CD8-positive, alpha-beta memory T cell (primary cell): ENCODE measurements at places on chromosomes 12 and 14. TPM values are rescaled to one million over a fixed set of nuclear protein-coding genes. Genes with fewer than 3 reads are reported as not detected.

GRCh38 chr12:3777206-3777809 lies 24.4 kb upstream of the CRACR2A start:
- H3K27me3 ChIP-seq, result no peaks in the 10 kb centered on the region
- no peaks in the 10 kb centered on the region for H3K4me1 ChIP-seq
- no peak overlapping the region for H3K4me3 ChIP-seq
- H3K36me3 ChIP-seq, result no peaks in the 10 kb centered on the region
- no peak for DNase-seq
- H3K27ac ChIP-seq, result no peak overlapping the region

GRCh38 chr14:76926521-76927251 lies 100.5 kb downstream of the LRRC74A start:
- H3K27me3 ChIP-seq, result no peaks in the 10 kb centered on the region
- DNase-seq, result peak; percentile 46
- peaks cover 53% of the 10 kb centered on the region for H3K4me1 ChIP-seq
- H3K27ac ChIP-seq, result peak overlapping the region; percentile 53
- H3K36me3 ChIP-seq, result no peaks in the 10 kb centered on the region
- peak overlapping the region; percentile 64 for H3K4me3 ChIP-seq

DNA sequence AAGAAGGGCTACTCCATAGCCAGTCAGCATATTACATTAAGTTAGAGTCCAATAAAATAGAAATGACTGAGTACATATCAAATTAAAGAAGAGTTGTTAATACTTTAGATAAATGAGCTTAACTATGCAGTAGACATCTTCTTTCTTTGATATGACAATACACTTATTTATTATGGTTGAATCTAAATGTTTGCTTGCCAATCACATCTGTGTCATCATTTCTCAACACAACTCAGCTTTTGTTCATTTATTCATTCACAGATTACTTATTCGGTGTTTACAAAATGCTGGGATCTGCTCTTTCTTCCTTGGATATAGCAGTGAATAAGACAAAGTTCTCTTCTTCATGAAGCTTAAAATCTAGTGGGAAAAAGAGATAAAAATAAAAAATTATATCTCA lies 614.6 kb upstream of the ATP2B1 start:
- no peaks in the 10 kb centered on the region for H3K4me1 ChIP-seq
- no peak overlapping the region for H3K4me3 ChIP-seq
- H3K36me3 ChIP-seq, result no peaks in the 10 kb centered on the region
- H3K27ac ChIP-seq, result no peak overlapping the region

KERA gene
- not detected for total RNA-seq

C12orf54 gene
- total RNA-seq, result not detected
